ENCODE measurements at places on chromosomes 16 and 17.
A peak's percentile ranks its signal among the peaks of the same experiment; 100 is the strongest.

DNA sequence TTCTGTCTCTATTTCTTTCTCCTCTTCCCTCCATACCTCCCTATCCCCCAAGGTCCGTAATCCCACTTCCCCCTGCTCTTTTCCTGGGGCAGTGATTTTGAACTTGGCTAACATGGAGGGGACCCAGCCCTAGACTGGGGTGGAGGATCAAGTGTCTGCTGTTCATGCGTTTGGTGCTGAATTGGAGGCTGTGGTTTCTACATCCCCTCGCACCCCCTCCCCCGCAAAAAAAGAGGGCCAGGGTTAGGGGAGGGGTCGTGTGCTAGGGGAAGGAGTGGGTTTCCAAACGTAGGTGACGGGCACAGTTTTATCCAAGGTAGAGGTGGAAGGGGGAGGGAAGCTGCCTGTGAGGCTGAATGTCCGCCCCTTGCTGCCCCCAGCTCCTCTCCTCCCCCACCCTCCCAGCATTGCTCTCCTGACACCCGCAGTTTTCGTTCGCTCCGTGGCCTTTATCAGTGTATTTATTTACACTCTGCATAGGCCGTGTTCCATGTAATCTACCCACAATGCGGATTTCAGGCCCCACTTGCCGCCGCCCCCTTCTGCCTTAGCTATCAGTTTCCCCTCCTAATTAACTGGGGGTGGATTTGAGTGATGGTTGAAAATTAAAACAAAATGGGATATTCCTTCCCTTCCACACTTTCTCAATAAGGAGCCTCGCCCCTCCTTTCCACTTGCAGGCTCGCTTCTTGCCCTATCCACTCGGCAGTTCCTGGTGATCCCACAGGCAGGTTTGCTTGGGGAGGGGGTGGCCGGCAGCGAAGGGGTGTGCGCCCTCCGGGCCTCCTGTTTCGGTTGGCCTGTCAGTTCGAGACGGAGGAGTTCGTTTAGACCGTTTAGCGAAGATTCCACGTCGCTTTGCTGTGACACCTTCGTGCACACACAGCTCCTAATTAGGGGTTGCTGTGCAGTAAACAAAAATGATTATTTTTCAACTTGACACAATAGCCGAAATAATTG, 2.0 kb downstream of the GNAO1 start:
- no peak for DNase-seq

DNA sequence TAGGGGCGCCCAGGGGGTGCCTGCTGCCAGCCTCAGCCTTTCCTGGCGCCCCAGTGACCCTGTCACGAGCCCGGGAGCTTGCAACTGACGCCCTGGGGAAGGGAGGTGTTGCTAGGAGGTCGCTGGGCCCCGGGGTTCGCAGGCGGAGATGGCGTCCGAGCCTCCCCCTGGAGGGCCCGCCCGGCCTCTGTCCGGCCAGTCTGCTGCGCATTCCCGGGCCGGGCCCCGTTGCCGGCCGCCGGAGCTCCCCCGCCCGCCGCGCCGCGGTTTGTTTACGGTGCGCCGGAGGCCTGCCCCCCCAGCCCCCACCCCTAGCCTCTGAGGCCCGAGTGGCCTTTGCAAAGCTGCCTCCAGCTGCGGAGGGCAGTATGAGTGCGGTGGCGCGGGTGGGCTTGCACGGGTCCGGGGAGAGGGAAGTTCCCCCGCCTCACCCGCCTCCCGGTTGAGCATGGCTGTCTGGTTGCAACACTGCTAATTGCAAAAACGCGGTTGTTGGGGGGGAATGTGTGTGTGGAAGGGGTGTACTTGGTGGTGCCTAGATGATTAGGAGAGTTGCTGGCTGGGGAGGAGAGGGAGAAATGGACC, 514 bp downstream of the THRA start:
- DNase-seq: peak; percentile 92

- no peak for DNase-seq
Observed at GRCh38 chr16:2512735-2513404, 882 bp upstream of the ATP6V0C start.

- no peak for DNase-seq
Observed at GRCh38 chr16:54397190-54397835, 110.7 kb upstream of the IRX3 start.

DNA sequence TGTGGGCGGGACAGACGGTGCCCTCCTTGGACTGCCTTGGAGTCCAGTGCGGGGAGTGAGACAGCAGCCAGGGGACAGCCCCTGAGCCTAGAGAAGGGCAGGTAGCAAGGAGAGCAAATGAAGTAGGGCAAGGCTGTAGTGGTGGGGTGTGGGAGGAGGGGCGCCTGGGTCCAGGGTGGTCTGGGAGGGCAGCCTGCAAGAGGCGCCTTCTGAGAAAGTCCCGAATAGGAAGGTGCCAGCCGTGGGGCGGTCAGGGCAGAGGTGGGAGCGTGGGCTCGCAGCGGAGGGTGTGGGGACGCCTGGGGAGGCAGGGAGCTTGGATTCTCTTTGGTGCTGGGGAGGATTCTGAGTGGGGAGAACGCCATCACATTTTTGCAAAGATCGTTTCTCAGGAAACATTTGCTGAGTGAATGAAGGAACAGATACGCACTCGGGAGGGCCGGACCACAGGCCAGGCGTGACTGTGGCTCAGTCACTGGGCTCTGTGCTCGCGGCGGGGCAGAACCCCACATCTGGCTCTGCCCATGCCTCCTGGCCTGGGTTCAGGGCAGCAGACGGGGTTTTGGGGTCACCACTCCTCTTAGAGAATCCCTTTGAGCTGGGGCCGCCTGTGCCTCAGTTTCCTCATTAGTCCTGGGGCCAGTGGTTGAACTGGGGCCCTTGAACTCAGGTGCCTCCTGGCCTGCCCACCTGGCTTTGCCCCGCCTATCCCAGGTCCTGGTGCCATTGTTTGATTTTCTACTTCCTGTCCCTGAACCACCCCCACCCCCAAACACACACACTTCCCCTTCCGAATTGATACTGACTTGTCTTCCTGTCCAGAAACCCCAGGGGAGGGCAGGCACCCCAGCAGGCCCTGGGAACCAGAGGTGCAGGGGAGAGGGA, 4.2 kb downstream of the SNN start:
- DNase-seq: no peak

GRCh38 chr17:8745586-8746500, 1.2 kb upstream of the CCDC42 start:
- peak; percentile 94 for DNase-seq

DNA sequence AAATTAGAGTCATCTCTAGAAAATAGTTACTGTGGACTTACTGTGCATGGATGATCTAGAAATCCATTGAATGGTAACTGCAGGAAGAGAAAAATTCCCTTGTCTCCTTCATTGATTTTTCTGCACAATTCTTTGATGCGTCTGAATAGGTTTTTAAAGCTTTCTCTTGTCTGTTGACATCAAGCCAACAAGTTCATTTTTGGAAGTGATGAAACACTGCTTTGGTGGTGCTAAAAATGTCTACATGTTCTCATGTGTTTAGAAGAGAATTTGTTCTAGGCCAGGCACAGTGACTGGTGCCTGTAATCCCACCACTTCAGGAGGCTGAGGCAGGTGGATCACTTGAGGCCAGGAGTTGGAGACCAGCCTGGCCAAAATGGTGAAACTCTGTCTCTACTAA, 57.1 kb upstream of the AXIN2 start:
- no peak for DNase-seq

DNA sequence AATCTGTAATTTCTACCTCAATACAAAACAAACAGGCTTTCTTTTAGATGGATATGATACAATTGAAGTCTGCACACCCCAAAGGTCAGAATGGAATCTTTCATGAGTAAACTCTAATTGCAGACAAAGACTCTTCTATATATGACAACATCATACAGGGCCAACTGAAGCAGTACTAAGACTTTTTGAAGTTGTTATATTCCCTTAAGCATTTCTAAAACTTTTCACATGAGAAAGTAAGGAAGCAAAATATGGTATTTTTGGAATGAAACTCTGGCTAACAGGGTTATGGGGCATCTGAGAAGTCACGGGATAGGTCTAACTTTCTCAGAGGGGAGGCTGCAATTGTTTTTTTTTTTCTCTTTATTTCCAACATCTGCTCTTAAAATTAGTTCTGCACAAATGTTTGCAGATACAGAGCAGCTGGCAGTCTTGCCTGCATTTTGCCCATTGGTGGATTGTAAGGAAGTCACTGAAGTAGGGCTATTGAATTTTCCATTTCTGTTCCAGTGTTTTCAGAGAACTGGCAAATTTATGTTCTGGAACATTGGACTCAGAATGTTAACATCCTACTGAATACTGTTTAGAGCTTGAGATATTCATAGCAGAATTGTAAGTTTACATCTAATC, 59.1 kb downstream of the SSH2 start:
- no peak for DNase-seq

GRCh38 chr16:1488619-1489018, at the start of gene PTX4:
Gene PTX4, minus strand, starts transcription at chr16:1488944. Its CDS starts 35 bp downstream, at chr16:1488909.
- no peak for DNase-seq

DNA sequence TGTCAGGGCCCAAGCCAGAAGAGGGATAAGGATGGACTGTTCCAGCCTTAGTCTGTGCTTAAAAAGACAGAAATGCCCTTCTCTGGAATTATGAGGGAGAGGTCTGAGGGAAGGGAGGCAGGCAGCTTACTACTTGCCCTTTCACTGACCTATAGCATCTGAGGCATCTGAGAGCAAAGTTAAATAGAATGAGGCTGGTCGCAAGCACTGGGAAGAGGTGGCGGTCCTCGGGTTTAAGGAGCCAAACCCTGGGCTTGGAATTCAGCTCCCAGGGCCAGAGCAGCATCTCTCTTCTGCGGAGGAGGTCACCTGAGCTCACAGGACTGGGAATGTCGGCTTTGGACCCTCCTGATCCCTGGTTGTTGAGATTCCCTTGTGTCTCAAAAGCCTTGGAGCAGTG, 3.1 kb upstream of the LIMD2 start:
- DNase-seq: peak; percentile 34

DNA sequence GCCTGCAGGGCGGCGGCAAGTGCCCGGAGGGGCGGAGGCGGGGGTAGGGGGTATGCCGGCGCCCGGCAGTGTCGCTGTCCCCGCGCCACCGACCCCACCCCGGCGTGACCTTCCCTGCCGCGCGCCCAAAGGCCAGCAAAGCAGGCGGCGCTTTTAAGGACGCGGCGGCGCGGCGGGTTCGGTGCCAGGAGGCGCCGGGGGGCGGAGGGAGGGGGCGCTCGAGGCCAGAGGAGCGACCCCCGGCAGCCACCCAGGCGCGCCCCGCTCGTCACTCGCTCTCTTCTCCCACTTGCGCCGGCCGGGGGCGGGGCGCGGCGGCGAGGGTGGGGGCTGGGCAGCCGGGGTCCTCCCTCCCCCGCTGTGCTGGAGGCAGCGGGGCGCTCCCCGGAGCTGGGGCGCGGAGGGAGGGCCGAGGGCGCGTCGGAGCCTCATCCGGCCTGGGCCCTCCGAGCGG, 8.6 kb upstream of the BAHCC1 start:
- peak; percentile 84 for DNase-seq

GRCh38 chr17:40910441-40910841, 25.4 kb upstream of the KRT20 start:
- no peak for DNase-seq

DNA sequence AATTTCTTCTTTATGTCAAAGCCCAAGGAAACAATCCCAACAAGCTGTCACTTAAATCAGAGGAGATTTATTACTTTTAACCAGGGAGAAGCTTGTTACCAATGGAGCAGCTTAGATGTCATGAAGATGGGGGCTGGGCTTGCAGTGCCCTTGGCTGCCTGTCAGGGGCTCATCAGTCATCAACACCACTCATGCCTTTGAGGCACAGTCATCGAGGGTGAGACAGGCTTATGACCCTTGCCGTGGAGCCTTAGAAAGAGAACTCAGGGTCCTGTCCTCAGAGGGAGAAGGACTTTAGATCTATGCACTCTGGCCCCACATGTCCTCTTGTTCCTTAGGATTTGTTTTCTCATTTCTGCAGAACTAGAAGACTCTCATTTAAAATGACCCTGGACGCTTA, 318.3 kb downstream of the CBLN1 start:
- DNase-seq: no peak

- no peak for DNase-seq
Observed at GRCh38 chr17:74371653-74372147, 4.4 kb downstream of the GPR142 start.

- no peak for DNase-seq
Observed at GRCh38 chr16:14566599-14566998, 63.5 kb downstream of the PARN start.

DNA sequence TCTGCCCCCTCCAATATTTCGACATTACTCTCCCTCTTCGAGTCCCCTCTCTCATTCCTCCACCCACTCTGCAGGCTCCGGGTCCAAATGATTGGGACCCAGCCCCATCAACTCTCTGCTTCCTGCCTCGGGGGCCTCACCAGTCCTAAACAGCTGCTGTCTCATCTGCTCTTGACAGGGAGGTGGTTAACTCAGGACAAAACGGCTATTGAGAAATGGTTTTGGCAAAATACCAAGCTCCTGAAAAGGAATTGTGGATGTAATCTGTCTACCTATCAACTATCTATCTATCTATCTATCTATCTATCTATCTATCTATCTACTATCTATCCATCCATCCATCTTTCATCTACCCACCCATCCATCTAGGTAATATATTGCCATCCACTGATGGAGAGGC, 2.2 kb downstream of the CD300H start:
- DNase-seq: no peak

GRCh38 chr17:63249256-63250004, 196.7 kb downstream of the CYB561 start:
- DNase-seq: no peak

- DNase-seq: peak; percentile 43
Observed at GRCh38 chr17:83065660-83066542, 13.5 kb upstream of the METRNL start.

DNA sequence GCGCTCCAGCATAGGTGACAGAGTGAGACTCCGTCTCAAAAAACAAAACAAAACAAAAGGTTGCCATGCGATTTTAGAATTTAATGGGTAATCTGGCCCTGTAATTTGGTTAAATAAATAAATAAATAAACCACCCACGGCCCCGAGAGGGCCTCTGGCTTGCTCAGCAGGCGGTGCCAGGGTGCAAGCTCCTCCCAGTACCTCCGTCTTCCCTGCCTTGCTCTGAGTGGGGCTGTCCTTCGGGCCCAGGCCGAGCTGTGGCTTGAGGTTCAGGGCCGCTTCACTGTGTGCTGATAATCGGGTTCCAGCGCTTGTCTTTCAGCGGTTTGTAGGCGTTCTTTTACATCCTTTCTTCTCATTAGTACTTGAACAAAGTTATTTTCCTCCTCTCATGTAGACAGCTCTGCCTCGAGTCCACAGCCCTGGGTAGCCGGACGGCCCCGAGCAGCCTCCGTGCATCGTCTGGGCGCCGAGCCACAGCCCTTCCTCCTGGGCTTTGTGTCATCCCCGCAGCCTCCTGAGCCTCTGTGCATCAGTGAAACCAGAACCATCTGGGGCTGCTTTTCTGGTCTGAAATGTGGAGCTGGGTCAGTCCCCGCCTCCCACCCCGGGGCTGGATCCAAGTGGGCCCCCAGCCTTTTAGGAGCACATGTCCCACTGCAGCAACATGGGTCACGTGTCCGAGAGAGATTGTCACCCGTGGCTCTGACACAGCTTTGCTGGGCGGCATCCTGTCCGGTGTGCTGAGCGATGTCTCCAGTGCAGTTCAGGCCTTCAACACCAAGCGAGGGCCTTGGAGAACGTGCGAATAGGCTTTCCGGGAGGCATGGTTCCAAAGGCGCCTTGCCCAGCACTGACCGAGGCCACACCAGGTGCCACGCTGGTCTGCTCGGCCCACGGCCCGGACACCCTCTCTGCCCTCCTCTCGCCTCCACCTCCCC, 157.4 kb upstream of the CHMP6 start:
- no peak for DNase-seq

- DNase-seq: no peak
Observed at GRCh38 chr16:73232555-73233328, 184.8 kb upstream of the ZFHX3 start.

Measured in ecto neural progenitor cell (in vitro differentiated cells).